ENCODE measurements at places on chromosomes 6 and 20.

GRCh38 chr20:35021063-35021462 lies 65.4 kb downstream of the MYH7B start:
- DNase-seq, result no peak

DNA sequence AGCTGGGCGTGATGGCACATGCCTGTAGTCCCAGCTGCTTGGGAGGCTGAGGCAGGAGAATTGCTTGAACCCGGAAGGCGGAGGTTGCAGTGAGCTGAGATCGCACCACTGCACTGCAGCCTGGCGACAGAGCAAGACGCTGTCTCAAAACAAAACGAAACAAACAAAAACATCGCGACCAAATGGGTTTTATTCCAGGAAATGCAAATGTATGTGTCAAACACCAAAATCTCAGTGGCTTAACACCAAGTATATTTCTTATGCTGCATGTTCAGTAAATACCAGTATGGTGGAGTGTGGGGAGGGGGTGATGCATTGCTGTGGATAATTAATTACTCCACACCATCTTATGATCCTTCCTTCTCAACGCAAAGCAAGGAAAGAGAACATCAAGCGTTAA lies 28.1 kb downstream of the ACTR5 start:
- DNase-seq, result peak; percentile 21

DNA sequence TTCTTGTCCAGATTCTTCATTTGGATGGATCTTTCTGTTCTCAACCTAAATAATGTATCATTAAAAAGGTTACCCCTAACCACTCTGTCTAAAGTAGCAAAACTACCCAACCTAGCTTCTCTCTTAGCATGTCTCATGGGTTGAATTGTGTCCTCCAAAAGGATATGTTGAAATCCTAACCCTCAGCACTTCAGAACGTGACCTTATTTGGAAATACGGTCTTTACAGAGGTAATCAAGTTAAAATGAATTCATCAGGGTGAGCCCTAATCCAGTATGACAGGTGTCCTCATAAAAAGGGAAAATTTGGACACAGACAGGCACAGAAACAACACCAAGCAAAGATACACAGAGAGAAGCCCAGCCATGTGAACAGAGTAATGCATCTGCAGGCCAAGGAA lies 6.1 kb upstream of the FRK start:
- no peak for DNase-seq

GRCh38 chr6:142821860-142822259 lies 123.1 kb downstream of the HIVEP2 start:
- DNase-seq, result no peak

DNA sequence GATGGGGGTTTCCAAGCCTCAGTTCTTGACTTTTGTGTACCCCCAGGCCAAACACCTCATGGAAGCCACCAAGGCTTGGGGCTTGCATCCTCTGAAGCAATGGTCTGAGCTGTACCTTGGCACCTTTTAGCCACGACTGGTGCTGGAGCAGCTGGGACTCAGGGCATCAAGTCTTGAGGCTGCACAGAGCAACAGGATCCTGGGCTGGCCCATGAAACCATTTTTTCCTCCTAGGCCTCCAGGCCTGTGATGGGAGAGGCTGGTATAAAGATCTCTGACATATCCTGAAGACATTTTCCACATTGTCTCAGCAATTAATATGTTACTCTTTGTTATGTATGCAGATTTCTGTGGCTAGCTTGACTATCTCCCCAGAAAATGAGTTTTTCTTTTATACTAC lies 269.1 kb upstream of the TBX18 start:
- no peak for DNase-seq

DNA sequence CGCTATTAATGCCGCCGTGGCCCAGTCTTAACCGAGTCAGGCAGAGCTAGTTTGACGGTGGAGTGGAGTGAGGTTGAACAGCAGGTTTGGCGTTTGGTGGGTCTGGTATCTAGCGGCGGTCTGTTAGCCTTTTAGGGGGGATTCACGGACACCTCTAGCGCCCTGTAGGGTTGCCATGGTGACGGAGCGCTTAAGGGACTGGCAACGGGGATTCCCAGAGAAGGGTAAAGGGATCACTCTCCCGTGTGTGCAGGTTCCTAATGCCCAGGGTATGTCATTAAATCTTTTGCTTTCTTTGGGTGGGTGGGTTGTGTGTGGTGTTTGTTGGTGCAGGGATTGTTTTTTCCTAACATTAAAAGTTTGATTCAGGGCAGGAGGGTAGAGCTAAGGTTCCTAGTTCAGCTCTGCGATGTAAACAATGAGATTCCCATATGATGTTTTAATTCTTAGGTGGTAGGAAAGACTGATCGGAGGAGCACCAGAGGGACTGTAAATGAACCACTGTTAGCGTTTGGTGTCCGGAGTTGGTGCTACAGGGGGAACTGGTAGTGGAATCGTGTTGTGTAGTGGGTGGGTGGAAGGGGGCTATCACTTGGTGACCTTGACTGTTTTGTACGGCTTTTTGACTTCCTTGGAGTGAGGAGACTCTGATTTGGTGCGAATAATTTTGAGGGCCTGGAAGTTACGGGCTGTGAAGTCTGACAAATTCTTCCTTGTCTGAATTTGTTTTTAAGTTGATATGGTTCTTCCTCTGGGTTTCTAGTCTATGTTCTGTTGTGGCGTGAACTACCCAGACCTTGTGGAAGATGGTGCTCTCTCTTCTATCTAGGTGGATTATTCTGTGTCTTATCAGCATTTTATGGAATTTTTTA lies 5.0 kb downstream of the BRD2 start:
- no peak for DNase-seq

- peak; percentile 35 for DNase-seq
These were observed 2.5 kb upstream of the TFAP2B start for GRCh38 chr6:50816115-50816675.

DNA sequence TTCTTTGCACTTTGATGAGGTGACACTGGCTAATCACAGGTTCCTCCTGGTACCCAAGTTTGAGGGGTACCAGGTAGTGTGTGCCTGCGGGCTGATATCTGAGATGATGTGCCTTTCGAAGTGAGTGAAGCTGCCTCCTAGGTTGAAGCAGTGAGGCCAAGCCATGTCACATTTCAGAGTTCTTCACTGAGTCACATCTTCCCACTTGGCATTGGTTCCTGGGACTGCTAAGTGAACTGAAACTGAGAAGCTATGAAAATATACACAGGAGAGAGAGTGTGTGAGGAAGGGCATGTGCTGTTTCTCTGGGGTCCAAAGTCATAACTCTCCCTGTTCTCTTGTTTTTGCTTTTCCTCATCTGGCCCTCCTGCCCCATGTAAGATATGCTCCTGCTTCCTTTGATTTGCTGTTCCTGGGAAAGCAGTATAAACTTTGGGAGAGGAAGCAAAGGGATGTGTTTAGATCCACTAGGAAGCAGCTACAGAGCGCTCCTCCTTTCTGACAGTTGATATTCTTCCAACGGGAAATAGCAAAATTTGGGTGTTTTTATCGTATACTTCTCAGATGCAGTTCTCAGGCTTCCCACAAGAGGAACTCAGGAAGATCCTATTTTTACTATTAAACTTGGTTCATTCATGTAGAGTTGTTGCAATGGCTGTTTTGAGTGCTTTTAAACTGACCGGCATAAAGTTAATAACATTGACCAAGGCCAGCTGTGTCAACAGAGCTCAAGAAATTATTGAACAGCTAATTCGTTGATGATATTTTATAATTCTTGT lies 153.7 kb downstream of the MOXD1 start:
- no peak for DNase-seq

DNA sequence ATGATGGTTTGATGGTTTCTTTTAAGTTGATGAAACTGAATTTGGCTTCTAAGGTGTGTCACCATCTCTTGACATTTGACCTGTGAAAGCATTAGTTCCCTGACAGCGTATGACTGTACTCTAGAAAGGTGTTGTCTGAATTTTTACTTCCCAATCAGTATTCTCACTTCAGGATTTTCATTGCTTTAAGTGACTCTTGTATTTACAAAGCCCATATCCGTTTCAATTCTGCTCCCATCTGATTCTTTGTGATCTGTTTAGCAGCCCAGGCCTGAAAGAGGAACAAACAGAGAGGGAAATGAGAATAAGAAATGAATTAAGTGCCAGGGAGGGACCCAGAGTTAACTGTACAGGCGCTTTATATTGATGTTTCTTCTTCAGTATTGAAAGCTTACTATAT lies 73.7 kb downstream of the FARS2 start:
- DNase-seq, result peak; percentile 34

GRCh38 chr20:45096781-45097180 lies 4.1 kb downstream of the KCNS1 start:
- DNase-seq, result no peak

GRCh38 chr20:34525709-34526416 lies 9.6 kb downstream of the DYNLRB1 start:
- no peak for DNase-seq

DNA sequence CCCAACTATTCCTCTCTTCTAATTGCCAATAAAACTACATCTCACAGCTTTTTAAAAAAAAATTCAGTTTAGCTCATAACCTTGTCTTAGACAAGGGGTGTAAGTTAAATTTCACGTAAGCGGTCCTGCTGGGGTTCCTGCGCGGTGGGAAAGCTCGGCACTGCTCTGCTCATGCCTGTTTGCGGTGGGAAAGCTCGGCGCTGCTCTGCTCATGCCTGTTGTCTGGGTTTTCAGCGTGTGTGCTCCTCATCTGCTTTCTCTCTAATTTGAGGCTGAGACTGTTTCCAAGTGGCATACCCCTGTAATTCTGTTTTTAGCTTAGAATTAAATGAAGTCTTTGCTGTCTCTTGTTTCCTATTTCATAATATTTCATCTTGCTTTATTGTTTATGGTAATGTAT lies 18.6 kb downstream of the ARID1B start:
- DNase-seq, result no peak

DNA sequence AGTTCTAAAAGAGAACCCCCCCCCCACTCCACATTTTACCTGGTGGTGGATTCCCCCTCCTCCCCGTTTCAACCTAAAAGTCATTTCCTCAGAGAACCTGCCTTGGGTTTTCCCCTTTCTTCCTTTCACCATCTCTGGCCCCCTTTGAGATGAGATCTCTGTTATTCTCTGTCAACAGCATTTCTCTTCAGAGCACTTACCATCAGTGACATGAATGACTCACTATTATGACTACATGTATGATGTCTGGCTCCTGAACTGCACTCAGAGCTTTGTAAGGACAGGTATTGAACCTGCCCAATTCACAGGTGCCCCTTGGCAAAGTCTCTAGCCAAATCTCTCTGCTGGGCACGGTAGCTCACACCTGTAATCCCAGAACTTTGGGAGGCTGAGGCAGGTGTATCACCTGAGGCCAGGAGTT lies 61.4 kb upstream of the JARID2 start:
- peak; percentile 40 for DNase-seq

DNA sequence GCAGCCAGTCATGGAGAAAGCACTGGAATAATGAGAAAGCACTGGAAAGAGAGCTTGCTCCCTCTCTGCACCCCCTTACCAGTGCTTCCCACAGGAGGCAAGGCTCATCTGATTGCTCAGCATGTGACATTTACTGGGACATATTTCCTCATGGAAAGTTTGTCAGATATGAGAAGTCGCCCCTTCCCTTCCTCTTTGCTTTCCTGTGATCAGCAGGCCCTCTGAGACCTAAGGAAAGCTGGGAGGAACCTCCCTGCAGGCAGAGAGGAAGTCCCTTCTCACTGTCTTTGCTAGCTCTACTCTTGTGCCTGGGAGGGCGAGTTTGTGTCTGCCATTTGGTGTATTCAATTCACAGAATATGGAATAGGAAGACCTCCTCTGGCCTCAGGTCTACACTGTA lies 283.8 kb downstream of the ALDH8A1 start:
- DNase-seq, result no peak

DNA sequence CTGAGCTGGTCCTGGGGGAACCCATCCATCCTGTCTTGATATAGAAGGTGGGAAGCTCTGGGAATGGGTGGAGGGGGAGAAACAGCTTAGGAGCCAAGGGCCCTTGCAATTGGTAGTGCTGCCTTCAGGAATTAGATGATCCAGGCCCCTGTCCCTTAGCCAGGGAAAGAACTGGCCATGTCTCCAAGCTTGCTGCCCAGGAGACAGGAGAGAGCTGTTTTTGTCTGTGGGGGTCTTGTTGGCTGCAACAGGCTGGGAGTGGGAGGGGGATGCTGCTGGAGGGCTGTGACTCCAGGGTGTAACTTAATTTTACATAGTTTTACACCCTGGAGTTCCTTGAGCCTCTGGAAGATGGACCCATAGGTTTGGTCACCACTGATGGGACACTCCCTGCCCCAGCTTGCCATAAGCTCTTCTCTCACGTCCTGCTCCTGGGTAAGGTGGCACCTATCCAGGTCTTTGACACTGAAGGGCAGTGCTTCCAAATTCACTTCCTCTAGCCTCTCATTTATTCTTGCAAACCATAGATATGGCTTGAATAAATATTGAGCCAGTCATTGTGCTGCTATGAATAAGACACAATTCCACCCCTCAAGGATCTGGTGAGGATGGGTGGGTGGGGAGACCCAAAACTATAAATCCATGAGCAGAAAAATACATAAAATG lies 16.8 kb downstream of the VEGFA start:
- no peak for DNase-seq

- DNase-seq, result no peak
These were observed 9.2 kb downstream of the CPNE5 start for GRCh38 chr6:36829919-36830544.

DNA sequence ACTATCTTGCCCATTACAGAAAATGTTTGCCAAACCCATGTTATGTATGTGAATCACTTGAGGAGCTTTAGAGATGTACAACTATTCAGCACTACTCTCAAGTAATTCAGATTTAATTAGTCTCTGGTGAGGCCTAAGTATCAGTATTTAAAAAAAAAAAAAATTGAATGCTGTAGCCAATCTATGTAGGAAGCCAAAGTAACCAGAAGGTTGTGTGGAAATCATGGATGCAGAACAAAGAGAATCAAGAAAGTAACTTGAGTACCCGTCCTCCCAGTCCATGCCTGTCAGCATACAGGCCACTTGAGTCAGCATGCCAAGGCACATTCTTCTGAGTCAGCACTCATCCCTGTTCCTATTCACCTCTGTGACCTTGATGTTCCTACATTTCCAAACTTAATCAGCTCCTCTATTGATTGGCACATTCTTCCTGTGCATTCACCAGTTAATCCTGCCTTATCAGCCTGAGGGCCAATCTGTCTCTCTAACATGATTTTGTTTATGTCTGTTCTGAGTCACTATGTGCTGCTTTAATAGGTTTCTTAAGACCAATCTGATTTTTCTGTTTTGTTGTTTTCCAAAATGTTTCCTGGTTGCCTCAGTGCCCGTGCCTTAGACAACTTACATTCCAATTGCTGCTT lies 165.6 kb downstream of the KCNQ5 start:
- DNase-seq, result no peak

- no peak for DNase-seq
These were observed 17.5 kb downstream of the VAPB start for GRCh38 chr20:58406422-58407001.

GRCh38 chr20:11717562-11717961 lies 200.1 kb upstream of the BTBD3 start:
- DNase-seq, result no peak

DNA sequence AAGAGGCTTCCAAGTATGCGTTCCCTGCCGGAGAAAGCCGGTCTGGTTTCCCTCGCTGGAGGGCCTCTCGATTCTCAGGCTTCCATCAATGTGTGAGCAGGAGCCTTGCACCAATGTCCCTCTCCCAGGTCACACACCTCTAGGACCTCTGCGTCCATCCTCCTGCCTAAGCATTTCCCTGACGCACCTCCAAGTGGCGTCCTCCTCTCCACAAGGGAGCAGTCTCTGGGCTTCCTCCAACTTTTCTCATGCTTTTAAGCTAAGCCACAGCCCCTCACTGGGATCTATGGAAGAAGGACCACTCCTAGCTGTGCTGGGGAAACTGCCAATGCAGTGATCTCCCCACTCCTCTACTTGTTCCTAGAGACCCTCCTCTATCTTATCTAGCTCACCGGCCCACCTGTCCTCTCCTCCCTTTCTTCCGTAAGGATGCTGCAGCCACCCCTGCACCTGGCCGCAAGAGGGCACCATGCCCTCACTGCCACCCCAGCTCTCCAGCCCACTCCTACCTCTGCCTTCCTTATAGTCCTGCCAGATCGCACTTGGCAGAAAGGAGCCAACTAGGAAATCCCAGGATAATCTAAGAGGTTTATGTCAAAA lies 258.7 kb downstream of the LRFN2 start:
- DNase-seq, result no peak
